Stimulated activated CD8-positive, alpha-beta memory T cell treated with anti-CD3 and anti-CD28 coated beads, Interleukin-7, amount 100 ng/mL, for 1 hour (primary cell): ENCODE measurements at places on chromosomes 3 and 15.

DNA sequence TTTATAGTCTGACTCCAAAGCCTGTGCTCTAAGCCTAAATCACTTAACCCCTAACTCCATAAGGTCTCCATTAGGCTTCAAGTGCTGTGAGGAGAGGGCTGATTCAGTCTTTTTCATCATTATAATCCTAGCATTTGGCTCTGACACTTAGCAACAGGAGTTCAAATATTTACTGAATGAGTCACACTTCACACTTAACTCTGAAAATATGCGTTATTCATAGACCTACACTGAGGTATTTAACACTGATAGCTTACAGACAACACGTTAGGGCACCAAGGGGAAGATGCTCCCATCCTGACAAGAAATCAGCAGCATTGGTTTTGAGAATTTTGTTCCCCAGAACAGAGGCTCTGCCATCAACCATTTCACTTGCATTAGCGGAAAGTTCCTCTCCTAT, 53.5 kb downstream of the MSL2 start:
- no peak for DNase-seq

- no peak for DNase-seq
These were observed 9.8 kb downstream of the HEG1 start for GRCh38 chr3:125045965-125046364.

GRCh38 chr3:129576514-129577352, 29.7 kb downstream of the PLXND1 start:
- peak; percentile 19 for DNase-seq

DNA sequence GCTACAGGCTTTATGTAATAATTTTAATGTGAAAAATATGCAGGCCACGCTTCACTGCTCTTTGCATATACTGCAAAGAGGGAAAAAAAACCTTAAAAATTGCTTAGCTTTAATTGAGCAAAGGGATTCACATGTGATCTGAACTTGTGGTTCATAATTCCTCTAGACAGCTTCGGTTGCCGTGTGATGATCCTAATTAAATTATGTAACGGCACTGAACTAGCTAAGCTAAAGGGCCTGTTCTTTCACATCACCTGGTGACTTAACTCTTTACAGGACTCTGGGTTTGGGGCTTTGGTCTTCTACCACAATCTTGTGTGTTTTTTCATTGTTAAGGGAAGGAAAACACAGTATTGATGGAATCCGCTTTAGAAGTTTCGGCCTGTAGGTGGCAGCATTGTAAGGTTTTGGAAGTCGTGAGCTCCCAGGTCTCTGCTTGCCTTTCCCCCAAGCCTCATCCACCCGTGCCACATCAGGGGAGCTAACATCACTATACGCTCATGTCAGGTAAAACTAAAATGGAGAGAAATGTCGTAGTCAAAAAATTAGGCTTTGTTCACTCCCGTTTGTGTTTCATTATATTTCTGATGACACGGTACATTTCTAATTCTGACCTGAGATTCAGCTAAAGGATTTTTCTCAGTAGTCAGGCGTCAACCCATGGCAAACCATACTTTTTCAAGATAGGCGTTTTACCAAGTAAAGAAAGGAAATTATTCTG, 205.6 kb upstream of the DPH6 start:
- no peak for DNase-seq
